Activated T-cell treated with anti-CD3 and anti-CD28 coated beads for 24 hours (primary cell): ENCODE measurements at places on chromosomes 12 and 14.

DNA sequence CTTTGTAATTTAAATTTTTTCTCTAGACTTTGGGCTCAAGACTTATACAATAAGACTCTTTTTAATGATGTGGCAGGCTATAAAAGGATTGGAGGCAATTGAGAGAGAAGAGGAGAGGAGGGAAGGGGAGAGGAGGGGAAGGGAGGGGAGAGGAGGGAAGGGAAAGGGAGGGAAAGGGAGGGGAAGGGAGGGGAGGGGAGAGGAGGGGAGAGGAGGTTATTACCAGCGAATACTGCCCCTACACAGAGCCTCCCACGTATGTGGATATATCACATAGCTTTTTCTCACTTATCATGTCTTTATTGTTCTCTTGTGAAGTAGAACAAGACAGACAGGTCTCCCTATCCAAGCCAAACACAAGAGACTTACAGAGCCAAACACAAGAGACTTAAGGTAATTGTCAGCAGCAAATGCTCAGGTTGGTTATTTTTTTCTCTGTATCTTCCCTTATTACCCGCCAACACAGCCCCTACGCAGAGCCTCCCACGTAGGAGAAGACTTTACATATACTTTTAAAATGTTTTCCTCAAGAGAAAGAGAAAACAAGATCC, 63.1 kb downstream of the DRAM1 start:
- DNase-seq: no peak

GRCh38 chr12:91397866-91398532, 215.4 kb upstream of the DCN start:
- DNase-seq: no peak

DNA sequence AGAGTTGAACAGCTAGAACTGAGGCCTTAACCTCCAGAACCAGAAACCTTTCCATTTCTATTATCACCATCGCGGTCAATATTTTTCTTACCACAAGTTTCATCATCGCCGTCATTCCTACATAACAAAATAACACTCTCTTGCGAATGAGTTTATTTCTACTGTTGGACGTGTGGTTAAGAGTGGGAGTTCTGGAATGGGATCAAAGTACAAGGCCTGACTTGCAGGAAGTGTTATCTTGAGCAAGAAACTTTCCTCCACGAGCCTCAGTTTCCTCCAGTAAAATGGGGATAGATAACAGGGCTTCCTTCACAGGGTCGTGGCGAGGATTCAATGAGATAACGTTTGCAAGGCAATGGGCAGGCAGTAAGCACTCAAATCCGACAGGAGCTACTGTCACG, 652 bp downstream of the SART3 start:
- DNase-seq: no peak

GRCh38 chr12:92732216-92732615, 29.4 kb downstream of the PLEKHG7 start:
- no peak for DNase-seq

GRCh38 chr14:32633224-32633859, 304.2 kb downstream of the AKAP6 start:
- DNase-seq: no peak

GRCh38 chr14:31696378-31696777, 135.2 kb downstream of the NUBPL start:
- DNase-seq: no peak

GRCh38 chr12:110676171-110676570, 12.7 kb downstream of the HVCN1 start:
- no peak for DNase-seq

DNA sequence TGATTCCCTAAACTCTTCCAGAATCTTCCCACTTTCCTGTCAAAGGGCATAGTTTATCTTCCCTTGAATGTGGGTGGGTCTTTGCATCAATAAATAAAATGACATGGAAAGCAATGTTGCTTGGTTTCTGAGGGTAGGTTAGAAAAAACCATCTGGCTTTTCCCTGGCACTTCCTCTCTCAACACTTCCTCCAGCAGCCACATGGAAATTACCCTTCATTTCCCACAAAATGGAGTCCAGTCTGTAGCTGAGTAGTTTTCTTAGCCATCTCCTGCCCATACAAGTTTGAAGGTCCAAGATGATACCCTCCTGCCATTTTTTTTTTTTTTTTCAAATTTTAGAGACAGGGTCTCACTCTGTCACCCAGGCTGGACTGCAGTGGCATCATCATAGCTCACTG, 11.1 kb upstream of the NDUFA12 start:
- no peak for DNase-seq

GRCh38 chr14:80627745-80628144, 313.8 kb downstream of the CEP128 start:
- DNase-seq: no peak

DNA sequence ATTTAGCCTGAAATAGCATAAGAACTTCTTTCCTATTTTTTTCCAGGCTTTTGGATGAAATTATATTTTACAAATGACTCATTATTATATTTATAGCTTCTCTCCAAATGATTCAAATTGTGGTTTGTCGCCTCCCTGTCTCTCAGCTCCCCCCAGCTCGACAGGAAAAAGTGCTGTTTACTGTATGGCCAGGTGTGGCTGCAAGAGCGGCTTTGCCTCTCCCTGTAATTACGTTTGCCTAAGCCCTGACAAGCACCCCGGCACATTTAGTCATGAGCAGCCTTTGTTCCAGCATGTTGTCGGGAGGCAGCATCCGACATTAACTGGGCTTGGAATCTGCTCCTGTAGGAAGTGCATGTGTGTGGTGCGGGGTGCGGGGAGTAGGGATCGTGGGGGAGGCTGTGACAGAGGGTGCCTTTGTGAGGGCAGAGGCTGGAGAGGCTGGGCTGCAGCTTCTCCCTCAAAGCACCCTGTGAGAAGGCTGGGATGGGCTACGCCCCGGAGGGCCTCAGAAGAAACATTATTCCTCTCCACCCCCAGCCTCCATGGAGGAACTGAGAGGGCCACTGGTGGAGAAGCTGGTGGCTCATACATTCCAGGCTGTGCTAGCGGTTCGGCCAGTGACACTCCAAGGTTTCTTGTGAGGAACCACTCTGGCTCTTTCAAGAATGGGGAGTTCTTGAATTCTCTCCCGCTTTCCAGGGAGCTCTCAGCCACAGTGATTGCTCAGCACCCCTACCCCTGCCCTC, 42.1 kb upstream of the CTDSP2 start:
- DNase-seq: no peak

DNA sequence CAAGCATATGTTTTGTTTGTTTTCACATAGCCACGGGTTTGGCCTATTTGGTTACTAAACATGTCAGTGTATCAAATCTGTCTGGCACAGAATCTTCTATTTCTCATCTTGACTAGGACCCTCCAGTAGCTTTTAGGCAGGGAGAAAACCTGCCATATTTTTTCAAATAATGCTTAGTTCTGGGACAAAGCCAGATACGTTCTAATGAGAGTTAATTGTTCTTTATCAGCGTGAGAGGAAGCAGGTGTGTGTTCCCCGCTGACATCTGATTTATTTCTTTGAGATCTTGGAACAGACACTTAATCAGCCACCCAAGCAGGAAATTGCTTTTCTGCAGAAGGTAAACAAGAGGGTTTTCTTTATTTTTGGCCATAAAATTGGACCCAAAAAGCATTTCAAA, 54.8 kb downstream of the GOLGA5 start:
- DNase-seq: no peak

- no peak for DNase-seq
These were observed 31.6 kb upstream of the FRS2 start for GRCh38 chr12:69438539-69438938.

DNA sequence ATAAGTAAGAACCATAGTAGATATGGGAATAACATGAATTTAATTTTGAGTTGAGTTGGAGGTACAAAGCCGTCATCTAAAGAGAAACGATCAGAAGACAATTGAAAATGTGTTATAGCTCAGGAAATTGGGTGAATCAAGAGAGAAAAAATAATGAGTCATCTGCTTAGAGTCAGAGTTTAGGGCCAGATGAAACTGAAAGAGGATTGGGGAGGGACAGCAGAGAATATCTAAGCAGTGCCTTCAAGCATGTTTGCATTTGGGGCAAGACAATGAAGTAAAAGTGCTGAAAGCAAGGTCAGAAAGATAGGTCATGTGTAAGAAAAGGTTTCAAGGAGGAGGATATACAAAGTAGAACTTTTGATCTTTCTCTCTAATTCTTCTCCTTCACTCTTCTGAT, 49.4 kb downstream of the SLC15A5 start:
- no peak for DNase-seq

GRCh38 chr14:91349481-91350074, 68.0 kb downstream of the CCDC88C start:
- DNase-seq: peak; percentile 61

DNA sequence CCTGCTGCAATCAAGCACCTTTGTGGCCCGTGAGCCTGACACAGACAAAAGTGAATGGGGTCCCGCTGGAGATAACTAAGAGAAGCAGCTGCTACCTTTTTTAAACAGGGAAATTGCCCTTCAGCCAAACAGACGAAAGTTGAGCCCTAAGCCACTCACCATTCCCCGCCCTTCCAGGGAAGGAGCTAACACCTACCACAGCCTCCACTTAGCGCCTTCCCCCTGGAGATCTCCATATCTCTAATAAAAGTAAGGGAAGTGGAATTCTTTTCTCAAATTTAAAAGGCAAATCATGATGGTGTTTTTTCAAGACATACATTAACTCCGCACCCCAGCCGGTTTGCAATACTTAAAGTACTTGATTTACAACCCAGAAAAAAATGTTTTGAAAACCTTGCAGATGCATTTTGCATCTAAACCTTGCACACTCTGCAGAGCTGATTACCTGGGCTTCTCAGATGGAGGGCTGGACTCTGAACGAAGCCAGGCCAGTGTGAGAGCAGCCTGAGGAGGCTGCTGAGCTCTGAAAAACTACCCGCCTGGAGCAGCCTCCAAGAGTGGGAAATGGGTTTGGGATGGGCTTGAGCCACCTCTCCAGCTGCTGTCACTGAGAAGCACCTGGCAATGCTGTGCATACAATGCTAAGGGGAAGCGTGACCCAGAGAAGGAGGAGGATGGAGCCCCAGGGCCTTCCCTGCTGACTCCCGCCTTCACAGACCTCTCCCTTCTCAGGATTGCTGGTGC, 10.0 kb downstream of the NUAK1 start:
- no peak for DNase-seq

GRCh38 chr12:104369708-104370107, 66.2 kb downstream of the EID3 start:
- DNase-seq: no peak

- DNase-seq: no peak
These were observed 9.8 kb upstream of the CDH24 start for GRCh38 chr14:23066855-23067744.

GRCh38 chr14:87754520-87755223, 238.3 kb downstream of the GALC start:
- no peak for DNase-seq

GRCh38 chr12:64451687-64452558, at the start of gene TBK1:
TBK1 (plus strand) TSS chr12:64452120; CDS start chr12:64455871, 3,751 bp downstream.
- peak; percentile 61 for DNase-seq

- DNase-seq: no peak
These were observed 202.5 kb upstream of the DDHD1 start for GRCh38 chr14:53355581-53356112.

DNA sequence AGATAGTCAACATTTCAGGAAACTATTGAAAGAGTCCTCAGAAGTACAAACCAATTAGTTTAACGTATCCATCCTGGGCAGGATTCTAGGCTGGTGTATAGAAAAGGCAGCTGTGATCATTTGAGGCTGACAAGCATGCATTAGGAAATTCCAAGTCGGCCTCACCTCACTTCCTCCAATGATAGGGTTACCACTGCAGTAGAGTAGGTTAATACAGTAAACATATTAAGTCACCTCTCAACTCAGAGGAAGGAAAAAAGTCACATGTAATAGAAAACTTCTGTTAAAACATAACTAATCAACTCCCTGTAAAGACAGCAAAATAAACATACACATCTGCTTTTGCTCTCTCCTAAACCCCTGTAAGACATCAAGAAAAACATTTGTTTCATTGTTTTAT, 33.5 kb downstream of the MED13L start:
- no peak for DNase-seq

DNA sequence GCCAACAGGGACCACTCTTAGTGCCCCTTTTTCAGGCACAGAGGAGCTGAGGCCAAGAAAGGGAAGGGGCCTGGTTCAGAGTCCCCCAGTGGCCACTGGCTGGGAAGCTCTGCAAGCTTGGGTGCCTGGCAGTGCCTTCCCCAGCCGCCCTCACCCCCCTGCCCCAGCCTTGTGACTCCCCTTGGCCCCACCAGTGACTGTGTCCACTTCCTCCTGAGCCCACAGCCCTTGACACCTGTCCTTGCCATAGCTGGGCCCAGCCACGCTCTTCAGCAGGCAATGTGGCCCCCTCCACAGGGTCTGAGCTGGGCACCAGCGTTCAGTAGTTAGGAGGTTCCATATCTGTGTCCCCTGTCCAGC, 19.0 kb upstream of the C14orf180 start:
- DNase-seq: no peak

DNA sequence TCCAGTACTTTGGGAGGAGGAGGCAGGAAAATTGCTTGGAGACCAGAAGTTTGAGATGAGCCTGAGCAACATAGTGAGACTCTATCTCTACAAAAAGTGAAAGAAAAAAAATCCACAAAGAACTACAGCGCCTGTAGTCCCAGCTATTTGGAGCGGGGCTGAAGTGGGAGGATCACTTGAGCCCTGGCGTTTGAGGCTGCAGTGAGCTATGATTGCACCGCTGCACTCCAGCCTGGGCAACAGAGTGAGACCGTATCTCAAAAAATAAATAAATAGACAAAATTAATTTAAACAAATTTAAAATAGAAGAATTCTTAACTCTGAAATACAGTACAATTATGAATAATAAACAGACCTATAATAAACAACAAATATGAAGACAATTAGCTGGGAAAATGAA, 40.9 kb downstream of the ATL1 start:
- no peak for DNase-seq

DNA sequence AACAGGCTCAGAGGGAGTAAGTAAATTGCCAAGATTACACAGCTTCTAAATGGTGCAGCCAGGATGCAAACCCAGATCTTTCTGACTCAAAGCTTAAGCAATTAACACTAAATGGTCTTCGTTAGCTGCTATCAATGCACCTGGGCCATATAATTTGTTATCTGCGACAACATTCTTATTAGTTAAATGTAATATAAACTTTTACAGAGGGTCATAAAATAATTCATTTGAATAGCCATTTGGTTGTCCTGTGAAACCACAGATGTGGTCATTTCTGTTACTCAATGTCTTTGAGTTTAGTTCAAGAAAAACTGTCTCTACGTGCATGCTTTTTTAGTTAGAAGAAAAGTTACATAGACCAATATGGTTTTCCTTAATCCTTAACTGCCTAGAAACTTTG, 22.1 kb upstream of the NAP1L1 start:
- no peak for DNase-seq
